ENCODE measurements at places on chromosomes 11 and 22.

GRCh38 chr11:116072133-116072532 is 567.9 kb upstream of the CADM1 start:
- no peak for DNase-seq

DNA sequence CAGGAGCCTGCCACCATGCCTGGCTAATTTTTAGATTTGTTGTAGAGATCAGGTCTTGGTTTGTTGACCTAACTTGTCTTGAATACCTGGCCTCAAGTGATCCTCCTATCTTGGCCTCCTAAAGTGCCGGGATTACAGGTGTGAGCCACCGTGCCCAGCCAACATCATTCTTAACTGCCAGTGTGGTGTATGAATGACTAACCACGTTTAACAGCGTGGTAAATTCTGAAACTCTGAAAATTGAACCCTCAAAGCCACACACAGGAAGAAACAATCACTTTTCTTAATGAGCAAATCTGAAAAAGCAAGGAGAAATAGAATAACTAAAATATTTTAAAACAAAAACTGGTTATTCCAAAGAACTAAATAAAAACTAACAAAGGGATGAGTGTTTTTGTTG is 7.4 kb downstream of the TMEM9B start:
- DNase-seq, result no peak

GRCh38 chr11:134405841-134406240 is 6.2 kb downstream of the B3GAT1 start:
- no peak for DNase-seq

GRCh38 chr11:35007277-35007676 is 90.9 kb downstream of the PDHX start:
- no peak for DNase-seq

GRCh38 chr11:127693686-127694085 is 693.1 kb upstream of the KIRREL3 start:
- DNase-seq, result no peak

GRCh38 chr22:46953968-46954765 is 191.7 kb downstream of the TBC1D22A start:
- DNase-seq, result no peak

DNA sequence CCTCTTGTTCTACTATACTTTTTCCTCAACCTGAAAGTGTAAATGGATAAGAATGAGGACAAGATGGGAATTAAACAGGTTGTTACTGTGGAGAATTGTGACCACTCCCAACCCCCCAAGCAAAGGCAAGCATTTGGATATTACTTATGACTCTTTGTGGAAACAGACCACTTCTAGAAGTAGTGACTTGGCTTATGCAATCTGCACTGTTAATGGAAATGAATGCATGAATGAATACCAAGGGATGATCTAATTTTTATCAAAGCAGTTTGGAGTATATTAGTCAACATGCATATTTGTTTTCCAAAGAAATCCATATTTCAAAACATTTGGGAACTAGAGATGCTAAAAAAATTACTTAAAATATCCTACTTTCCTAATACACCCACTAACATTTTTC is 35.3 kb downstream of the AMOTL1 start:
- DNase-seq, result no peak

DNA sequence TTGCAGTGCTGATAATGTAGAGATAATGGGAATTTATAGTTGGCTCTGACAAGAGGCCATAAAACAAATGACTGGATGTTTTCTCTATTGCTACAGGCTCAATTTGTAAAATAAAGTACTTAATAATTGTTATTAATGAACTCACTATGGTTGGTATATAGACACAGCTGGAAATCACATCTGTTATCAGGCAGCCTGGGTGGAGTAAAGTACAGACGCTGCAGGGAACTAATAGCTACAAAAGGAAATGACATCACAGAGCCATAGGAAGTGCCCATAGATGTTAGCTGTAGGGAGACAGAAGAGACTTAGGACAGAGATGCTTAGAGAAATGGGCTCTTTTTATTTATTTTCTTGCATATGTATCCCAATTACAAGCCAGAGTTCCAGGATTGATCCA is 81.0 kb upstream of the SNX19 start:
- DNase-seq, result no peak

- no peak for DNase-seq
Measured at GRCh38 chr11:73322382-73323306, 14.6 kb downstream of the ARHGEF17 start.

- DNase-seq, result no peak
Measured at GRCh38 chr11:57778318-57779037, 16.9 kb downstream of the CTNND1 start.

DNA sequence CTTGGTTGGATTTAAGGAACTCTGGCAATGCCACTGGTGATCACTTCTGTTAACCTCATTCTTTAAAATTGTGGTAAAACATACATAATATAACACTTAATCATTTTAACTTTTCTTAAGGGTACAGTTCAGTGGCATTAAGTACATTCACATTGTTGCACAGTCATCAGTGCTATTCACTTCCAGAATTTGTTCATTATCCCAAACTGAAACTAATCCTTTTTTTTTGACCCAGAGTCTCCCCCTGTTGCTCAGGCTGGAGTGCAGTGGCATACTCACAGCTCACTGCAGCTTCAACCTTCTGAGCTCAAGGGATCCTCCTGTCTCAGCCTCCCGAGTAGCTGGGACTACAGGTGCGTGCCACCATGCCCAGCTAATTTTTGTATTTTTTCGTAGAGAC is 10.6 kb downstream of the ELF5 start:
- no peak for DNase-seq

GRCh38 chr11:3158821-3159220 is 6.3 kb downstream of the OSBPL5 start:
- no peak for DNase-seq

- DNase-seq, result no peak
Measured at GRCh38 chr11:127649071-127649470, 648.5 kb upstream of the KIRREL3 start.

DNA sequence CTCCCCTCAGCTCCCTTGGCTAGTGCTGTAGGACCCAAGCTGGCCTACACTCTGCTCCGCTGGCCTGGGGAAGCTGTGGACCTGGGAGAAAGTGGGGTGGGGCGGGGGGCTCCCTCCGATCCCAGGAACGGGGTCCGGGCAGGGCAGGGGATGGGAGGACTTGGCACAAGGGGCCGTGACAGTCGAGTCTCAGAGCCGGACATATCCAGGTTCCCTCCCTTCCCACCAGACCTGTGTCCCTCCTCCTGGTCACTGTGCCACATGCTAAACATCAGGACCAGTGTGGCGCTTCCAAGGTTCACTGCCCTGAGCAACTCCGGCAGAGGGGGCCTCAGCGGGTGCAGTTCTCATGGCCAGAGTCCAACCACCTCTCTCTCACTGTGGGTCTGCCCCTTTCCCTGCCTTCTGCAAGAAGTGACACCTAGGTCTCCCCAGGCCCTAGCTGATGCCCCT is 2.0 kb downstream of the DUSP8 start:
- no peak for DNase-seq

- DNase-seq, result no peak
Measured at GRCh38 chr11:1059759-1060158, 14.9 kb upstream of the MUC2 start.

- no peak for DNase-seq
Measured at GRCh38 chr11:61757213-61757862, 4.9 kb downstream of the MYRF start.

GRCh38 chr22:32743046-32743445 is 58.5 kb upstream of the TIMP3 start:
- DNase-seq, result no peak

DNA sequence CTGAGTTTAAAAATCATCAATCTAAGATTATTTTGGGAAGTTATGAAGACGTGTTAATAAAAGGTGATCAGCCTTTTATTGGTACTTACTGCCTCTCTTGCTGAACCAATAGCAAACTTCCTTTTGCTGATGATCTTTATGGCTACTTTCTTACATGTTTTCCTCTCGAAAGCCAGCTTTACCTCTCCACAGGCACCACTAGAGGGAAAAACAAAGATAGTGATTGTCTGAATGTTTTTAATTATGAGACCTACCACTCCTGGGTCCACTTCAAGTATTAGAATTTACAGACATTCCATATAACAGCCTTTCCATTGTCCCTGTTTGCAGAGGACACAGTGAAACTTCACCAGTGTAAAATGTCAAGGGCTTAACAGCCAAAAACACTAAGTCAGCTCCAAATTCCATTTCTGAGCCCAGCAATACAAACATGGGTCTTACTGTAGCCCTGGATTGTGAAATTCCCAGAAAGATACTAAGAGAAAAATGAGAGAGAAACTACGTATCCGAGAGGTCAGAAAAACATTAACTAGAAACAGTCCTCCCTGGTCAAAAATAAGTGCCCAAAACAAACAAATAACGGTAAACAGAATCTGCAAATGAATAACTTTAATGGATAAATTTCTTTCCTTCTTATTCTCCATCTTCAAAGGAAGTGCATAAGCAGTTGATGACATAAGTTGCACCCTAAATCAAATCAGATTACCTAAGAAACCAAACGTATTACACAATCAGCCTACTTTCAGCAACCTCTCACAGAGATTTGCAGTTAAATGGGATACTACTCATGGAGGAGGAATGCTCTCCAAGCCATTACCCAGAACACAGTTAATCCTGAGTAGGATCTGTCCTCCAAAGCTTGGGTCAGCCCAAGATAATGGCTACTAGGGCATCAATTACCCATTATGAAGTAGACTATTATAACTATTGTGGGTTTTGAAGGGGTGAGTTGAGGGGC is 29.5 kb downstream of the CHEK2 start:
- no peak for DNase-seq

DNA sequence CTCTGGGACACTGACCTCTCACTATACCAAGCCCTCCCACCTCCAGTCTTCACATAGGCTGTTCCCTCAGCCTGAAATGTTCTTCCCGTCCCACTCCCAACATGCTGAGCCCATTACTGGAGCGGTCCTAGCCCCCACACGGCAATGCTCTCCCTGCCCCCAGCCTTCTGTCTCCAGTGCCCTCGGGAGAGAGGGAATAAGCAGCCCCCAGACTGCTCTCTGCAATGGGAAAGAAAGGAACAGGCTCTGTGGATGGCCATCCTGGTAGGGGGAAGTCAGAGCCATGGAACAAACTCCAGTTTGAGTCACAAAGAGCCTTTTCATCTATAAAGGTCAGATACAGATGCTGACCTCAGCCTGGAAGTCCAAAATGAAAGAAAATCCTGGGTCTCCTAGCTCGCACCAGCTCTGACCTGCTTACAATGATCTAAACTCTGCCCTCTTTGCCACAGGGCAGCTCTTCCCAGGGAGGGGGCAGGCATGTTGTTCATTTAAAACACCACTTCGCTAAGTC is 62.6 kb downstream of the FLRT1 start:
- DNase-seq, result no peak

DNA sequence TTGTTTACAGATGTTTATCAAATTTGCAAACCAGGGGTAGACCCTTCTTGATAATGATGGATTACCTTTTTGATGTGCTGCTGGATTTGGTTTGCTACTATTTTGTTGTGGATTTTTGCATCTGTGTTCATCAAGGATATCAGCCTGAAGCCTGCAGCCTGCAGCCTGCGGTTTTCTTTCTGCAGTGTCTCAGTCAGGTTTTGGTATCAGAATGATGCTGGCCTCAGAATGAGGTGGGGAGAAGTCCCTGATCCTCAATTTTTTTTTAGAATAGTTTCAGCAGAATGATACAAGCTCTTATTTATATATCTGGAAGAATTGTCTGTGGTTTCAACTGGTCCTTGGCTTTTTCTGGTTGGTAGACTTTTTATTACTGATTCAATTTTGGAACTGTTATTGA is 19.7 kb upstream of the RAB38 start:
- DNase-seq, result no peak

GRCh38 chr22:36409911-36410756 is 22.4 kb upstream of the MYH9 start:
- peak; percentile 61 for DNase-seq

DNA sequence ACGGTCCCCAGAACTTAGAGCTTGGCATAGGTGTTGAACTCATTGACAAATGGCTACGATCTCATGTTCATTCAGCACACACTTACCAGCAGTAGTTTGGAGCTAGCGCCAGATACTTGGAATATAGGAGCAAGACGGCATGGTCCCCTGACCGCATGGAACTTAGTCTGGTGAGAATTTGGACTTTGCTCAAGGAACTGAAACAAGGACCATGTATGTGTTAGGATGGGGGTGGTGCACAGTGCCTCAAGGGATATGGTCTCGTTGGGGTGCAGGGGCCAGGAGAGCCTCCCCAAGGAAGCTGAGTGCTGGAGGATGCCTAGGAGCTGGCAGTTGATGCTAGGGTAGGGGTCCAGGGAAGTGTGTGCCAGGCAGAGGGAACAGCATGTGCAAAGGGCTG is 119.2 kb downstream of the KIAA1671 start:
- no peak for DNase-seq

DNA sequence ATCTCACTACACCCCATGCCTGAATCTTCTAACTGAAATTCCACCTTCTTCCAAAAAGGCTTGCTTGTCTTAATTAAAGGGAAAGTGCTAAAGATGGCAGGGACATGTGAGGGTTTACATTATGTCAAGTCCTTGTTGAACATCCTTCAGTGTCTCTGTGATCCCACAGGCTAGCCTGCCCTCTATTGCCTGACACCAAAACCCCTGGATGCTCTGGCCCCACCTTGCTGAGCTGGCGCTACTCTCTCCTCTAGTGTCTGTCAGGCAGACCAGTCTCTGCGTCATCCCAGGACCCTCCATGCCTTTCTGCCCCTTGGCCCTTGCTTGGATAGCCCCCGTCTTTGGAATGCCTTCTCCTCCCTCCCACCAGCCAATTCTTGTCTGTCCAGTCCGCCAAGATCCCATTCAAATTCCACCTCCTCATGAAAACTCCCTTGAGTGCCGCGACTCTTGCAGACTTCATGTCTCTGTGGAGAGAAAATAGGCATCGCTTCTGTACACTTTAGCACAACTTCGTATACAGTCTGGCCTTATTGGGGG is 69.3 kb downstream of the PKNOX2 start:
- DNase-seq, result no peak

DNA sequence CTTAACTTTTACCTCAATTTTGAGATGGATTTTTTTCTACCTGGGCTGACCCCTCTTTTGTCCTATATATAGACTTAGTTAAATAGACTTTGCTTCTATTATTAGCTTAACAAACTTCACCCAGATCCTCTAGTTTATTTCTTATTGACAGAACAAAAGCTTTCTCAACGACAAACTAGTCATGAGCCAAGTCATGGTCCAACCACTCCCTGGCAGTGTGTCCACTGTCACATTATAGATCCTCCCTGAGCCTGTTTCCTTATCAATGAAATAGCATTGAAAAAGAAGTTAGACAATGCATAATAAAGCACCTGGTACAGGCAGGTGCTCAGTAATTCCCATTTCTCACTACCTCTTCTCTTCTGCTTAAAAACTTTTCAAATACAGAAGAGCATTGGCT is 155.1 kb downstream of the SPON1 start:
- no peak for DNase-seq
